ENCODE measurements at places on chromosomes 5 and 9. TPM values are rescaled to one million over a fixed set of nuclear protein-coding genes. Genes with fewer than 3 reads are reported as not detected.

TERT gene
- not detected for total RNA-seq

HNRNPAB gene
- total RNA-seq = 42.4 TPM

IFNA2 gene
- total RNA-seq = not detected

PDGFRB gene
- total RNA-seq = 567 TPM

TRPM3 gene
- 1.2 TPM for total RNA-seq

SEMA6A gene
- total RNA-seq = under 0.01 TPM

MLANA gene
- total RNA-seq = under 0.01 TPM

TAS2R1 gene
- not detected for total RNA-seq

LAMC3 gene
- total RNA-seq = not detected

SLC22A4 gene
- total RNA-seq = 3.8 TPM

ANKRD34B gene
- total RNA-seq = not detected
